ENCODE measurements at places on chromosomes 12 and 14.

DNA sequence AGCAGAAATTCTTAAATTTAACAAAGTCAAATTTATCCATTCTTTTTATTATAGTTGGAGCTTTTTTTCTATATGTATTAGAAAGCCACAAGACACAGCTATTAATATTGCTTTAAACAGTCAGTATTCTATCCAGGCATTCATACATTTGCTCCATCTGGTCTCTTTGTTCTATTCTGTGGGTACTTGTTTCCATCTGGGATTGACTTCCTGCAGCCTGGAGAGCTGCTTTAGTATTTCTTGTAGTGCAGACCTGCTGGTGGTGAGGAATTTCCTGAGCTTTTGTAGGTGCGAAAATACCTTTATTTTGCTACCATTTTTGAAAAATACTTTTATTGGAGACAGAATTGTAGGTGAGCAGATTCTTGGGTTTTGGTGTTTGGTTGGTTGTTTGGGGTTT lies 29.0 kb downstream of the CCDC60 start:
- no peak for DNase-seq
- H3K4me3 ChIP-seq: no peak overlapping the region
- H3K4me1 ChIP-seq: no peaks in the 10 kb centered on the region

DNA sequence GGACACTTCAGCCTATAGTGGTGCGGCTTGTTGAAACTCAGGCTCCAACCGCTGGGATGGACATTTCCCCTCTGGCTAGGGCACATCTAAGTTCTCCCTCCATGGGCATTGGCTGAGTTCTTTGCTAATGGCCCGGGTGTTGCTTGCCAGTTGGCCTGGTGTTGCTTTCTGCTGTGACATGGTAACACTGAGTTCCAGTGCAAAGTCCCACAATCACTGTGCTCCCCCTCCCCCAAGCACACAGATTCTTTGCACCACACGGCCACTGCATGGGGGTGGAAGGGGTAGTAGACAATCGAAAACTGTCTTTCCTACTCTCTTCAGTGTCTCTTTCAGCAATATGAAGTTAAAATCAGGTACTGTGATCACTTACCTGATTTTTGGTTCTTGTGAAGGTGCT lies 308.2 kb downstream of the FUT8 start:
- no peak for DNase-seq

DNA sequence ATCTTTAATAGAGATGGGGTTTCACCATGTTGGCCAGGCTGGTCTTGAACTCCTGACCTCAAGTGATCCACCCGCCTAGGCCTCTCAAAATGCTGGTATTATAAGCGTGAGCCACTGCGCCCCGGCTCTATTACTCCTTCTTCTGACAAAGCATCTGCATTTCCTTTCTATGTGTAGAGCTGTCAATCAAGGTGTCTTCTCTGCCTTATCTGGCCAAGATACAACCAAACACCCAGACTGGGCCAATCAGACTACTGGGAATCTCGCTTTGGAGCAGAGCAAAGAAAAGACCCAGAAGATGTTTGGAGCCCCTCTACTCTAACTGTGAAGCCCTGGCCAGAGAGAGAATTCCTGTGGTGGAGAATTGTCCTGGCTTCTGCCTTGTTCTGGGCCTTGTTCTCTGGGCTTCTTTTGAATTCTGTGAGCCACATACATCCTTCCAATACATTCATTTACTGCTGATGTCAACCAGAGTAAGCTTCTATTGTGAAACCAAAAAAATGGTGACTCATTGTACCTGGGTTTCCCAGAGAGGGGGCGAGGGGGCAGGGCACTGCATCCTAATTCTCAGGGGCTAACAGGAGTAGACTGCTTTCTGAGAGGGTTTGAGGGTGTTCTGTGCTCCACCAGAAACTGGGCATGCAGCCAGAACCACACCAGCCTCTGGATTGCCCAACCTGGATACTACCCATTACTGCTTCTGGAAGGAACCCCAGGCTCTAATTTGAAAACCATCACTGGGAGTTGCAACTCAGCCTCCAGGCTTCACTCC lies 18.8 kb upstream of the FLVCR2 start:
- H3K4me1 ChIP-seq: peaks cover 7% of the 10 kb centered on the region
- no peaks in the 10 kb centered on the region for H3K36me3 ChIP-seq
- no peak overlapping the region for H3K27ac ChIP-seq
- peaks cover 9% of the 10 kb centered on the region for H3K27me3 ChIP-seq
- no peak overlapping the region for H3K4me3 ChIP-seq
- no peak for DNase-seq

GRCh38 chr14:93862265-93862664 lies 64.9 kb upstream of the FAM181A start:
- no peak overlapping the region for H3K4me3 ChIP-seq
- H3K36me3 ChIP-seq: no peaks in the 10 kb centered on the region
- no peaks in the 10 kb centered on the region for H3K4me1 ChIP-seq
- DNase-seq: no peak
- H3K27ac ChIP-seq: no peak overlapping the region

- no peaks in the 10 kb centered on the region for H3K27me3 ChIP-seq
- H3K4me3 ChIP-seq: peak overlapping the region; percentile 88
- DNase-seq: no peak
- H3K4me1 ChIP-seq: peaks cover 73% of the 10 kb centered on the region
- peak overlapping the region; percentile 79 for H3K27ac ChIP-seq
Observed at GRCh38 chr12:132491138-132491663, 1.2 kb downstream of the FBRSL1 start.

DNA sequence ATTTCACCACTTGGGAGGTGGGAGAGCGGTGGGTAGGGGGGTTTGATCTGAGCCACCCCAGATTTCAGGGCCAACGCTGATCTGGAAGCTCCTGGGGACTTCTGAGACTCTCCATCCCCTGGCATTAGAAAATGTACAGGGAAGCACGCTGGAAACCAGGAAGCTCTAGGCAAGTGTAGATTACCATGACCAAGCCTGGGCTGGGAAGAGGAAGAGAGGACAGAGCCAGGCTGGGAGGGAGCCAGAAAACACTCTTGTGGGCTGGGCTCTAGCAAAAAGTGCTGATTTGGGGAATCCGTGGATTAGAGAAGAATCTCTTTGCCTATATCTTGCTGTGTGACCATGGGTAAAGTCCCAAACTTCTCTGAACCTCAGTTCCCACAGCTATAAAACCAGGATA lies 236.7 kb downstream of the BCL11B start:
- H3K27ac ChIP-seq: peak overlapping the region; percentile 57
- no peaks in the 10 kb centered on the region for H3K36me3 ChIP-seq
- H3K27me3 ChIP-seq: peaks cover 44% of the 10 kb centered on the region
- peaks cover 13% of the 10 kb centered on the region for H3K4me1 ChIP-seq
- DNase-seq: peak; percentile 59
- peak overlapping the region; percentile 46 for H3K4me3 ChIP-seq

GRCh38 chr12:29563636-29564035 lies 66.2 kb upstream of the OVCH1 start:
- no peak for DNase-seq
- H3K27me3 ChIP-seq: no peaks in the 10 kb centered on the region
- H3K4me3 ChIP-seq: no peak overlapping the region
- H3K27ac ChIP-seq: peak overlapping the region; percentile 81

DNA sequence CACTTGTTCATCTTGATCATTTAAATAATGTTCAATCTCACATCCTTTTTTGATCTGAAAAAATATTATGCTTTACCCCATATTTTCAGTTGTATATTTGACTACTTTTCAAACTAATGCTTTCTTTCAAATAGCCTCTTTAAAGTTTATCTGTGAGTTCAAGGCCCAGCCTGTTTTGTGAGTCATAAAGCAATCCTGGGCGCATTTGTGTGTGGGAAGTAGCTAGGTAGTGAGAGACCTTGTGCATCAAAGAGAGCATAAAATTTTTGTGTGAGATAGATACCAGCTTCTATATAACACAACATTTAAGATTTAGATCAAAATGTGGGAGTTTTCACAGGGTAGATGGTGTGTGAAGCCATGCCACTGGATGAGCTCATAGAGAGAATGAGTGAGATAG lies 405.6 kb downstream of the NAV3 start:
- H3K4me3 ChIP-seq: no peak overlapping the region
- no peaks in the 10 kb centered on the region for H3K36me3 ChIP-seq
- DNase-seq: no peak
- H3K27me3 ChIP-seq: no peaks in the 10 kb centered on the region
- no peak overlapping the region for H3K27ac ChIP-seq
- no peaks in the 10 kb centered on the region for H3K4me1 ChIP-seq

GRCh38 chr12:51951199-51951842 lies at the start of gene ACVR1B:
ACVR1B (plus strand) TSS chr12:51951699; CDS start chr12:51951744, 45 bp downstream.
- peak within 1 kb of the TSS; percentile 91 for H3K4me3 ChIP-seq
- peaks cover 51% of the 10 kb centered on the region for H3K4me1 ChIP-seq
- peak within 1 kb of the TSS; percentile 89 for H3K27ac ChIP-seq
- no peaks in the 10 kb centered on the region for H3K36me3 ChIP-seq
- DNase-seq: peak; percentile 91

GRCh38 chr14:91879196-91879595 lies 11.9 kb upstream of the TC2N start:
- H3K4me1 ChIP-seq: no peaks in the 10 kb centered on the region
- DNase-seq: no peak
- H3K4me3 ChIP-seq: no peak overlapping the region
- peak overlapping the region; percentile 21 for H3K27ac ChIP-seq
- peaks cover 32% of the 10 kb centered on the region for H3K27me3 ChIP-seq

DNA sequence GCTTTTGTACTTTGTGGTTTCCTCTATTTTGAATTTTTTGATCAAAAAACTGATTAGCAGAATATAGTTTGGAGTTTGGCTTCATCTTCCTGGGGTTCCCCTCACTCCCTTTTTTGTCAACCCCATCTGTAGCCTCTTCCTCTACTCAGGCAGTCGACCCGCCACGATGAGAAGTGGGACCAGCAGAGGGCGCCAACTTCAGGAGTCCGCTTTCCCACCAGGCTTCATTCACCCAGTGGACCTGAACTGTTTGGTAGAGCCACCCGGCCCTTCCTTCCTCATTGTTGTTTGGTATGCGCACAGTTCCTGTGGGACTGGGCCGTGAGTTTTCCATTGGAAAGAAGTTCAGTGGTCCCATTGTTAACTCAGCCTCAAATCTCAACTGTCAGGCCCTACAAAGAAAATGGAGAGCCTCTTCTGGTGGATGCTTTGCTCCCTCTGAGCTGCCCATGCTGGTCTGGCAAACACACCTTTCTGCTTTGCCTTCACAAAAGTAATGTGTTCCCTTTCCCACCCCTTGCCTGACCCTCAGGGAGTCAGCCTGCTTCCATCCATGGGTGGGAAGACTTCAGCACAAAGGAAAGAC lies 21.7 kb downstream of the TMBIM6 start:
- peaks cover 29% of the 10 kb centered on the region for H3K4me1 ChIP-seq
- peaks cover 71% of the 10 kb centered on the region for H3K36me3 ChIP-seq
- H3K27me3 ChIP-seq: no peaks in the 10 kb centered on the region
- H3K4me3 ChIP-seq: no peak overlapping the region
- H3K27ac ChIP-seq: peak overlapping the region; percentile 68

DNA sequence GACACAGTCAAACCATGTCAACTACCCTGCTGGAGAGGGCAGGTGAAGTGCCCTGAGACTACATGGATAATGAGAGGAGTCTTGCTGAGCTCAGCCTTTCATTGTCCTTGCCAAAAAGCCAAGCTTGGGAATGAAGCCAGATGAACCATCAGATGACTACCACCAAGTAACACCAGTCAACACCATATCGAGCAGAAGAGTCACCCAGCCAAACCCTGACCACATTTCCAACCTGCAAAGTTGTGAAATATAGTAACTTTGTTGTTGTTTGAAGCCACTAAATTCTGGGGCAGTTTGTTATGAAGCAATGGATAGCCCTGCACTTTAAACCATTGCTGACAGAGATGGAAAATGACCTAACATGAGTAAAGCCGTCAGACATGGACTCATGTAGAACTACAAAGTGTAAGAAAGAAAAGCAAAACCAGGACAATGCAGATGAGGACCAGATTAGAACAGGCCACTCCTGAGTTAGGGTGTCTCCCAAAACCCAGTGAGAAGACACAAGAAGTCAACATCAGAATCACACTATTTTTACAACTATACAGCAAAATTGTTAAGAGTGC lies 12.5 kb upstream of the CRADD start:
- no peak overlapping the region for H3K4me3 ChIP-seq
- no peak for DNase-seq
- H3K36me3 ChIP-seq: no peaks in the 10 kb centered on the region
- H3K27ac ChIP-seq: no peak overlapping the region
- no peaks in the 10 kb centered on the region for H3K27me3 ChIP-seq

GRCh38 chr12:7162691-7163114 lies 26.8 kb upstream of the PEX5 start:
- H3K36me3 ChIP-seq: no peaks in the 10 kb centered on the region
- no peak overlapping the region for H3K27ac ChIP-seq
- H3K4me3 ChIP-seq: peak overlapping the region; percentile 42
- no peak for DNase-seq

DNA sequence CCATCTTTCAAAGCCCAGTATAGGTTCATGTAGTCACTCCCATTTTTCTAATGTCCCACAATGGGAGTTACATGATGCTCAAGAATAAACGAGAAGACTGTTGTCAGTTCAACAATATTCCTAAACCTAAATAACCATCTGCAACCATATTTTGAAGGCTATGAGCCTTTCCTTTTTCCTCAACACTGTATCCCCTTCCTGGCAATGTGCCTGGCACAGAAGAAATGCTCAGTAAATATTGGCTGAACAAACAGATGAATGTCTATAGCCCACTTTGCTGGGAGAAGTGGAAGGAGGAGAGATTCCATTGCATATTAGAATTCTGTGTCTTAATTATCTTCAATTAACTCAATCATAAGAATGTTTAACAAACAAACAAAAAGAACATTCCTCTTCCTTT lies 6.1 kb downstream of the ARMH4 start:
- H3K4me1 ChIP-seq: peaks cover 4% of the 10 kb centered on the region
- H3K36me3 ChIP-seq: no peaks in the 10 kb centered on the region
- no peak overlapping the region for H3K27ac ChIP-seq
- DNase-seq: no peak
- no peaks in the 10 kb centered on the region for H3K27me3 ChIP-seq
- H3K4me3 ChIP-seq: no peak overlapping the region

GRCh38 chr12:79360936-79361335 lies 329.8 kb downstream of the PAWR start:
- H3K27me3 ChIP-seq: no peaks in the 10 kb centered on the region
- H3K4me3 ChIP-seq: no peak overlapping the region
- DNase-seq: no peak
- no peaks in the 10 kb centered on the region for H3K4me1 ChIP-seq
- H3K36me3 ChIP-seq: no peaks in the 10 kb centered on the region

- no peak for DNase-seq
- no peaks in the 10 kb centered on the region for H3K36me3 ChIP-seq
- no peak overlapping the region for H3K27ac ChIP-seq
- no peaks in the 10 kb centered on the region for H3K27me3 ChIP-seq
- H3K4me1 ChIP-seq: peaks cover 36% of the 10 kb centered on the region
Observed at GRCh38 chr12:26791301-26791791, 41.6 kb downstream of the ITPR2 start.

GRCh38 chr14:22935156-22935555 lies 6.0 kb upstream of the PRMT5 start:
- DNase-seq: no peak
- H3K36me3 ChIP-seq: peaks cover 3% of the 10 kb centered on the region
- peaks cover 2% of the 10 kb centered on the region for H3K4me1 ChIP-seq
- H3K27ac ChIP-seq: no peak overlapping the region
- H3K4me3 ChIP-seq: no peak overlapping the region
- H3K27me3 ChIP-seq: no peaks in the 10 kb centered on the region

- H3K4me3 ChIP-seq: no peak overlapping the region
- H3K27ac ChIP-seq: peak overlapping the region; percentile 23
- H3K4me1 ChIP-seq: peaks cover 27% of the 10 kb centered on the region
- DNase-seq: no peak
- peaks cover 51% of the 10 kb centered on the region for H3K36me3 ChIP-seq
- no peaks in the 10 kb centered on the region for H3K27me3 ChIP-seq
Observed at GRCh38 chr14:91980157-91980556, 32.7 kb upstream of the FBLN5 start.
